ENCODE measurements at places on chromosomes 4 and X.

DNA sequence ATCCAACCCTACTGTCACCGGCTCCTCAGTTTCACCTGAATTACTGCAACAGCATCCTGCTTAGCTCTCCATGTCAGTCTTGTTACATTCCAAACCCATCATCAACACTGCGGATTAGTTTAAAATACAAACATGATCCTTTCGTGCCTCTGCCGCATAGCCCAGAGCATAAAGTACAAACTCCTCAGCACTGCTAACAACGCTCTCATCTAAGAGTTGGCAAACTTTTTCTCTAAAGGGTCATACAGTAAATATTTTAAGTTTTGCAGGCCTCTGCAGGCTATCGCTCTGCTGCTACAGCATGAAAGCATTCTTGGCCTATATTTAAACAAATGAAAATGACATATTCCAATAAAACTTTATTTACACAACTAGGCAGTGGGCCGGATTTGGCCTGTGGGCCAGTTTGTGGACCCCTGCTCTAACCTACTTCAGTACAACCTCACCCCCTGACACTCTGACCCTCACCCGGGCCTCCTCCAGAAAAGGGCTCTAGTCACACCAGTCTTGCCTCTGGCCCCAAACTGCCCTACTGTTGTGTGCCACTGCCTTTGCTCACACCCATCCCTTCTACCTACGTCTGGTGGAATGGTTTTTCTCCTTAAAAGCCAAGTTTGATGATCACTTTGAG is 7.2 kb downstream of the STX18 start:
- DNase-seq: no peak

DNA sequence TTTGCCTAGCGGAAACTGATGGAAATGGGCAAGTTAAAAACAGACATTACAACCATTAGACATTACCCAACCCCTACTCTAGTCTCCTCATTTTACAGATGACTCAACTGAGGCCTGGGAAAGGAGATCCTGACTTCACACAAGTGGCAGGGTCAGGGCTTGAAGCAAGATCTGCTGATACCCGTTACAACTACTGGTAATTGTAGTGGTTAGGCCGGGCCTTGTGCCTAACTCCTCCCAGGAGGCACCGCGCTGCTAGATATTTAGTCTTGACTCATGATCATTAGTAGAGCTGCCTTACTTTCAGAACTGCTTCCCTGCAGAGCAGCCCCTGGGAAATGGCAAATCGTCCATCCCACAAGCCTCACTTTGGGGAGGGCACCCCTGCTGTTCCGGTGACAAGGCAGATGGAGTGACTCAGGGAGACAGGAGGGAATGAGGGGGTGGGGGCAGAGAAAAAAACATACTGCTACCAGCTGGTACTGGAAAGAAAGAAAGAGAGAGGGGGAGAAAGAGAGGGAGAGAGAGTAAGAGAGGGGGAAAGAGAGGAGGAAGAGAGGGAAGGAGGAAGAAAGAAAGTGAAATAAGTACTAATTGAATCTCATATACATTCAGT is 12.2 kb downstream of the ARHGEF6 start:
- peak; percentile 88 for DNase-seq

DNA sequence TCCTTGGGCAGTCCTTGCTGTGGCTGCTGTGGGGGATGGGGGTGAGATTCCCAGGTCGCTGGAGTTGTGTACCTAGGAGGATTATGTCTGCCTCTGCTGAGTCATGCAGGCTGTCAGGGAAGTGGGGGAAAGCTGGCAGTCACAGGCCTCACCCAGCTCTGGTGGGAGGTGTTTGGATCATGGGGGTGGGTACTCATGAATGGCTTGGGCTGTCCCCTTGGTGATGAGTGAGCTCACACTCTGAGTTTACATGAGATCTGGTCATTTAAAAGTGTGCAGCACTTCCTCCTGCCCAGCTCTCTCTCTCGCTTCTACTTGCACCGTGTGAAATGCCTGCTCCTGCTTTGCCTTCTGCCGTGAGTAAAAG is 24.6 kb upstream of the PDLIM3 start:
- DNase-seq: peak; percentile 23

- no peak for DNase-seq
Measured at GRCh38 chr4:133972586-133972985, 229.0 kb downstream of the PABPC4L start.
